ENCODE measurements at places on chromosomes 6 and 20.

GRCh38 chr6:90266905-90267621, 29.6 kb downstream of the BACH2 start:
- no peak for DNase-seq

GRCh38 chr6:138205437-138206094, 12.7 kb downstream of the PBOV1 start:
- no peak for DNase-seq

GRCh38 chr6:21733311-21733710, 139.8 kb downstream of the SOX4 start:
- no peak for DNase-seq

DNA sequence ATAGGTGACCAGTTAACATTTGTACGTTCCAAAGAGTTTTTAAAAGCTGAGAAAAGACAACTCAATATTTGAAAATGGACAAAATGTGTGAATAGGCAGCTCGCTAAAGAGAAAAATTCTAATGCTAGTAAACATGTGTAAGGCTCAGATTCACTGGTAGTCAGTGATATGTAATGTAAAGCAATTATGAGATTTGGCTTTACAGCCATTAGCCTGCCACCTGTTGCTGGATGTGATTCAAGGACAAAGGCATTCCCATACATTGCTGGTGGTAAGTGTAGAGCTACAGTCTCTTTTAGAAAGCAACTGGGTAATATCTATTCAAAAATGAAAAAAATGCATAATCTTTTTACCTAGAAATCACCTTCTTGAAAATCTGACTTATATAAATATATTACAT, 114.3 kb downstream of the COL19A1 start:
- DNase-seq: no peak

DNA sequence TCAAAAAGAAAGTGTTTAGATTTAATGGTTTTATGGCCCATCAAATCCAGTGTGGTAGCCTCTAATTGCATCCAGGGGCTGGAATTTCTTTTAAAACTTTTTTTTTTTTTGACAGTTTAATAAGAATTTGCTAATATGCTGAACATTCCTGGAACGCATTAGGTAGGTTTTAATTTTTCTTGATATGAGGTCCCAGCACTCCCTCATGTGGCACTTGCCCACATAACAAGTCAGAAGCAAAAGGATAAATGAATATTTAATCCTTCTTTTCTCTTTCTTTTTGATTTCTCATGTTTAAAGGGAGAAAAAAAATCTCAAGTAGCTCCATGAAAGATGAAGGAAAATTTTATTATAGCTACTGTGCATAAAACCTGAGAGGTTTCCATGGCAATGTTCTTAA, 13.5 kb downstream of the HAO1 start:
- DNase-seq: no peak

- DNase-seq: no peak
Observed at GRCh38 chr6:159357211-159357915, 188.2 kb downstream of the FNDC1 start.

DNA sequence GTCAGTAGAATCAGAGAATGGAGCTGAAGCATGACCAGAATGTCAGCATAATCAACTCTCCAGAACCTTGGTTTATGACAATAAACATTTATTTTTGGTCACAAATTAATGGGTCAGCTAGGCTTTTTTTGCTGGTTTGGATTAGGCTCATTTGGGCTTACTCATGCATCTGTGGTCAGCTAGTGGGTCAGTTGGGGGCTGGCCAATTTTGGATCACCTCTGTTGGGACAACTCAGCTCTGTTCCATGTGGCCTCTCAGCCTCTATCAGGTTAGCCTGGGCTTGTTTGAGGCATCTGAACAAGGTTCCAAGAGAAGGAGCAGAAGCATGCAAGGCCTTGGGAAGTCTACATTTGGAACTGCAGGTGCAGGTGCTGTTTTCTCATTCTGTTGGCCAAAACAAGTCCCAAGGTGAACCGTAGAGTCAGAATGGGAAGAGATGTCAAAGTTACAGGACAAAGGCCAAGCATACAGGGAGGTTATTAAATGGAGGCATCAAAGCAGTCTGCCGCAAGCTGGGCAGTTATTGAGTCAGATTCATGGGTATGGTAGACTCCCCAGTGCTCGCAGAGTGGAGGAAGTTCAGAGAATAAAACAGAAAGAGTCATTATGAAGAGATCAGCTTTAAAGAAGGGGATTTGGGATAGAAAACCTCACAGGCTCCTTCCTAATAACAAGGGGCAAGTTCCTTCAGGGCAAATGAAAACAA, 173.0 kb downstream of the PLCB4 start:
- peak; percentile 38 for DNase-seq

DNA sequence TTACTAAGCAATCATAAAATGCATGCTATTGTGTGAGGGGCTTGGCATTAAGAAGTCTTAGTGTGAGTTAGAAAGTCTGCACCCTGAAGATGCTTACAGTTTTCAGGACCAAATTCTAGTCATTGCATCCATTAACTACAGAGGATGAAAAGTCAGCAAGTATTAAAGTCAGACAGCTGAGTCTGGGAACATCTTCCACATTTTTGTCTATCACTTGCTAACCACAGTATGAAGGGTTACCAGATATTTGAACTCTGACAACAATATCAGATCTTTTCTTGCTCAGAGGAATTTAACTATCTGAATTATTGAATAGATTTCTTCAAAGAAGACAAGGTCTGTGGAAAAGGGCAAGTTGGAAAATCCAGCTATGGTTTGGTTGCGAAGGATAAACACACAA, 264.4 kb downstream of the BTBD9 start:
- no peak for DNase-seq

- no peak for DNase-seq
Observed at GRCh38 chr20:50541606-50542041, 31.4 kb downstream of the PTPN1 start.

DNA sequence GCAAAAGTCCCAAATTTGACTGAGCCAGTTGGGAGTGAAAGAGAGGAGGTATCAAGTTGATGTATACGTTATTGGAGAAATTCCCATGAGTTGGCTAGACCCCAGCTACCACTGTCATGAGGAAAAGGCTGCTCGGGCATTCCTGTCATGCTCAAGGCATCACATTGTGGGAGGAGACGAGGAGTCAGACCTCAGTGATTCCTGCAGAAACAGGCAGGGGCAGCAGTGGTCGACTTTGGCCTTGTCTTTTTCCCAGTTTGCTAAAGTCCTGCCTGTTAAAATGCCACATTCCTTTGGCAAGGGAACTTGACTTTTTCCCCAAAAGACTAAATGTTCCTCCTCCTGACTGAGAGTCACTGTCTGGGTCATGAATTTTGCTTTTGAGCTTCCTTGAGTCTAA, 295.5 kb upstream of the HS3ST5 start:
- DNase-seq: no peak

DNA sequence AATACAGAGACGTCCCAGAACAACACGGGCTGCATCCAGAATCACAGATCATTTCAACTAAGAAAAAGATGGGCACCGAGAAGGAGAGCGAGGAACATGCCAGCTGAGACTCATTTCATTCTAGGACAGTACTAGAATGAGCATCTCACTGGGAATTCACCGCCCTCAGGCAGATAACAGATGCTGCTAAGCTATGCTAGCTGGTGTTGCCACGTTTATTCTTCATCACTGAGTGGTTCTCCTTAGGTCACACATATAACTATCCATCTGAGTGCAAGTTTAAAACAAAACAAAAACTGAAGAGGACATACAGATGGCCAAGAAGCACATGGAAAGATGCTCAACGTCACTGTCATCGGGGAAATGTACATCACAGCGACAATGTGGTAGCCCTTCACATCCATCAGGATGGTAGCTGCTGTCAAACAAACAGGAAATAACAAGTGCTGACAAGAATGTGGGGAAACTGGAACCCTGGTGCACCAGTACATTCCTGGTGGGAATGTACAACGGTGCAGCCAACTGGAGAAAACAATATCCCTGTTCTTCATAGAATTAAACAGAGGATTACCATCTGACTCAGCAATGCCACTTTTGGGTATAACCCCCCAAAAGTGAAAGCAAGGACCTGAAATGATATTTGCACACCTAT, 97.6 kb downstream of the SLC22A23 start:
- DNase-seq: no peak

- no peak for DNase-seq
Observed at GRCh38 chr6:133991096-133991593, 38.1 kb downstream of the TBPL1 start.

DNA sequence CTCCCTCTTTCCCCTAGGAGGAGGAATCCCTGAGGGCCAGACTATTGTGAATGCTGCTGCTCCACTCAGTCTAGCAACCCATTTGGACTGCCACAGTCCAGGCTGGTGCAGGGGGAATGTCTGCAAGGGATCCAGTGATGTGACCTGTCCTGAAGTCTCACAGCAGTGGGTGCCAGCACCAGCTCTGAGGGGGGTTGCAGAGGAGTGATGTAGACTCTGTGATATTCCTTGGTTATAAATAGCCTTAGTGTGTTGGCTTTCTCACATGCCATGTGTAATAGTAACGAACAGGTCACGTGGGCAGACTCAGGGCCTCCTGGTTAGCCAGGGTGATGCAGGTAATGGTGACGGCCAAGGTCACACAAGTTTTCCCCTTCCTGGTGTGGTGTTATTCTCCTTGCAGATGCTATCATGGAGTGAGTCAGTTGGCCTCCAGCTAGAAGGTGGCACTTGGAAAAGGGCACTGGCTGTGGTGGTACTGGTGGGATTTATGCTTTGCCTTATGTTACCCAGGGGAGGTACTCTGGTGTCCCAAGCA, 404.4 kb downstream of the UTRN start:
- no peak for DNase-seq

DNA sequence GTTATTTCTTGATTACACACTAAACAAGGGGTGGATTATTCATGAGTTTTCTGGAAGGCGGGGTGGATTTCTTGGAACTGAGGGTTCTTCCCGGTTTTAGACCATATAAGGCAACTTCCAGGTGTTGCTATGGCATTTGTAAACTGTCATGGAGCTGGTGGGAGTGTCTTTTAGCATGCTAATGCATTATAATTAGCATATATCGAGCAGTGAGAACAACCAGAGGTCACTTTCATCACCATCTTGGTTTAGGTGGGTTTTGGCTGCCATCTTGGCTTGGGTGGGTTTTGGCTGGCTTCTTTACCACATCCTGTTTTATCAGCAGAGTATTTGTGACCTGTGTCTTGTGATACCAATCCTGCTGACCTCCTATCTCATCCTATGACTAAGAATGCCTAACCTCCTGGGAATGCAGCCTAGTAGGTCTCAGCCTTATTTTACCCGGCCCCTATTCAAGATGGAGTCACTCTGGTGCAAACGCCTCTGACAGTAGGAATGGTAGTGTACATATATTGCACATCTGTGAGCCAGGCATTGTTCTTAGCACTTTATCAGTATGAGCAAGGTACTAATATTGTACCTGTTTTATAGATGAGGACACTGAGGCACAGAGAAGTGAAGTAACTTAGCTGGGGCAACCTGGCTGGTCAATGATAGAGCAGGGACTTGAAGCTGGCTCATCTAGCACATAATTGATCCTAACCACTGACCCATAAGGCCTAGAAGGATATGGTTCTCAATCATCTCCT, 203.7 kb downstream of the NFATC2 start:
- DNase-seq: no peak

All from colonic mucosa (tissue), 4 donors.